ENCODE measurements at places on chromosomes 7 and 10.

DNA sequence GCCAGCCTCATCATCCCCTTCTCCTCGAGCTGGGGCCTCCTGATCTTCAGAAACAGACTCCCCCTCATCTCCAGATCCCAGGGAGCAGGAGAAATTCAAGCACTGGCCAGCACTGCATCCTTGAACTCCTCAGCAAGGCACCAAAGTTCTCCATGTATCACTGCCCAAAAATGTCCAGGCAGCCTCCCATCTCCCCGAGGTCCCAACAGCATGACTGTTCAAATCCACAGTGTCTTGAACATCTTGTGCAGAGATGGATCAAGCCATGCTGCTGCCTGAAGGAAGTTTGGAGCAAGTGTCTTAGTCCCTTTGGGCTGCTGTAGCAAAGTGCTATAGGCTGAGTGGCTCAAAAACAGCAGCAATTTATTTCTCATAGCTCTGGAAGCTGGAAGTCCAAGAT, 115.5 kb upstream of the GALNT17 start:
- DNase-seq = no peak

DNA sequence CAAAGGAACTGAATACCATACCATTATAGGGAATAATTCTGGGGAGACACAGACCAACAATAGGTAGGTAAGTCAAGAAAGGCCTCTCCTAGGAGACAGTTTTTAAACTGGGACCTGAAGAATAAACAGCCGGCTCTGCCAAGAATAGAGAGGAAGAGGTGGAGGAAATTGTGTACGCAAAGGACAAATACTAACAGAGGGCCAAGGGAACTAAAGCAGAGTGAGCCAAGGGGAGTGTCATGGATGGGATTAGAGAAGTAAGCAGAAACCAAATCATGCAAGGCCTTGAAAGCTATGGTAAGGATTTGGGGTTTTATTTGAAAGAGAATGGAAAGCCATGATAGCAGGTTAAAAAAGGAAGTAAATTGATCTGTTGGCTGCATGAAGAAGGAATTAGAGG, 18.1 kb upstream of the ITGB8 start:
- no peak for DNase-seq

DNA sequence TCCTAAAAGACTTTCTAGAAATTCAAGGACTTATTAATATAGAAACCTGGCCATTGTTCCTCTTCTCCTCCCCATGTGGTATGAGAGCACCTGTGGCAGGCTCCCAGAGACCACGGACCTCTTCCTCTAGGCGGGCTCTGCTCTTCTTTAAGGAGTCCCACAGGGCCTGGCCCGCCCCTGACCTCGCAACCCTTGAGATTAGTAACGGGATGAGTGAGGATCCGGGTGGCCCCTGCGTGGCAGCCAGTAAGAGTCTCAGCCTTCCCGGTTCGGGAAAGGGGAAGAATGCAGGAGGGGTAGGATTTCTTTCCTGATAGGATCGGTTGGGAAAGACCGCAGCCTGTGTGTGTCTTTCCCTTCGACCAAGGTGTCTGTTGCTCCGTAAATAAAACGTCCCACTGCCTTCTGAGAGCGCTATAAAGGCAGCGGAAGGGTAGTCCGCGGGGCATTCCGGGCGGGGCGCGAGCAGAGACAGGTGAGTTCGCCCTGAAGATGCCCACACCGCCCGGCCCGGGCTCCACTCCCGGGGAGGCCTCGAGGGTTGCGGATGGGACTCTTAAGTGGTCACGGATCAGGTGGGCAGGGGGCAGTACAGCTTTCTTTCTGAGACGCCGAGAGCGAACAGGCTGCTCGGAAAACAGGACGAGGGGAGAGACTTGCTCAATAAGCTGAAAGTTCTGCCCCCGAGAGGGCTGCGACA, at the start of gene SLC26A4:
TSS of gene SLC26A4 (plus strand) at position 448 of the 700 bp plus-strand sequence. CDS start 814 bp downstream, outside the sequence.
- DNase-seq = no peak

DNA sequence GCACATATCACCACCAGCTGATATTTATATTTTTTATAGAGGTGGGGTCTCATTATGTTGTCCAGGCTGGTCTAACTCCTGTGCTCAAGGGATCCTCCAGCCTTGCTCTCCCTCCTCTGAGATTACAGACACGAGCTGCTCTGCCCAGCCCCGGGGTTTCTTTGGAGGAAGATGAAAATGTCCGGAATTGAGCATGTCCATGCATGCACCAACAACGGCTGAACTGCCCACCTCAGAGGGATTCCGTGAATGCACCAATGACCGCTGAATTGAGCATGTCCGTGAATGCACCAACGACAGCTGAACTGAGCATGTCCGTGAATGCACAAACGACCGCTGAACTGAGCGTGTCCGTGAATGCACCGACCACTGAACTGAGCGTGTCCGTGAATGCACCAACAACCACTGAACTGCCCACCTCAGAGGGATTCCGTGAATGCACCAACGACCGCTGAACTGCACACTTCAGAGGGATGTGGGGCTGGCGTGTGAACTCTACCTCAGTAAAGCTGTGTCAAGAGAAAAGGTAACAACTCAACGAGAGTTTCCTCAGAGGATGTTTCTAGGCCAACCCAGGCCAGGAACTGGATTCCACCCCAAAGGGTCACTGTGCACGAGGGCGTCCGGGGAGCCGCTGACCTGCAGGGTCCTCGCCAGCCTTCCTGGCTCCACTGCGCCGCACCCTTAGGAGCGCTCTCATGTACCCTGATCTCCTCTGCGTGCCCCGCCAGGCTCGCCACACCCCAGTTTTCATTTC, 34.9 kb upstream of the INPP5A start:
- DNase-seq = no peak

- DNase-seq = no peak
These were observed 7.0 kb downstream of the C10orf67 start for GRCh38 chr10:23337616-23338015.

GRCh38 chr7:1022801-1023465, 21.4 kb upstream of the GPR146 start:
- no peak for DNase-seq

DNA sequence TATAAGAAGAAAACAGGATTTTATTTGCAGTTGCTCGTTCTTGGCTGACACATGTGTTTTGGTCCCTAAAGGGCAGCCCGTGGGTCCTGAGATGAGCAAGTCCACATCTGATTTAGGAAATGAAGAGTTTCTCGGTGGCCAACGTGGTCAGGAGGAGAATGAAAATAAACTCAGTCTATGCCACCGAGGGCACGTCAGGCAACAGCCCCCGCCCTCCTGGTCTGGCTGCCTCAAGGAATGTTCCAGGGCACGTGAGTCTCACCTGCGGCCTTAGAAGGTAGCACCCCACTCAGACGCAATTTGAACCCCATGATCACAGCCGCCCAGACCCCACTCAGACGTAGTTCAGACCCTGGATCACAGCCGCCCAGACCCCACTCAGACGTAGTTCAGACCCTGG, 197.2 kb downstream of the ADARB2 start:
- no peak for DNase-seq

DNA sequence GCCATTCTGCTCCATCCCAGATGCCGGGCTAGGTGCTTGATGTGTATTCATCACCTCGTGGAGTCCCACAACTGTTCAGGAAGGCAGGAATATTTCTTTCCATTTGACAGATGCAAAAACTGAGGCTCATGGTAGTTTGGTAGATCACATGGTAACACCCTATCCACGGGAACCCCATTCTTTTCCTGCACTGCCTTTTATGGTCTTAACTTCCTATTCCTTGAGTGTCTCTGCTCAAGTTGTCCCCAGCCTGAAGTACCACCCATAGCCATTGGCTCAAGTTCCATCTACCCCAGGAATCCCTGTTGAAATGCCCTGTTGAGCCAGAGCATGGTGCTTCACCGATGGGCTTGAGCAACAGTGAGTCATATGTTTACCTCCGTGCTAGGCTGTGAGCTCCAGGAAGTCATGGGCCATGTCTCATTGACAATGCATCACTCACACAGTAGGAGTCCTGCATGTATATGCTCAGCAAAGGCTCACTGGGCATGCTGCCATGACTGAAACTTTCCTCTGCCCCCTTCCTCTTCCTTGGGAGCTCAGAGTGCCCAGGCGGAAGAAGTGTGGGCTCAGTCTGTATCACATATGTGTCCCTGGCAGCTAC, 71.7 kb upstream of the ADAM12 start:
- no peak for DNase-seq

DNA sequence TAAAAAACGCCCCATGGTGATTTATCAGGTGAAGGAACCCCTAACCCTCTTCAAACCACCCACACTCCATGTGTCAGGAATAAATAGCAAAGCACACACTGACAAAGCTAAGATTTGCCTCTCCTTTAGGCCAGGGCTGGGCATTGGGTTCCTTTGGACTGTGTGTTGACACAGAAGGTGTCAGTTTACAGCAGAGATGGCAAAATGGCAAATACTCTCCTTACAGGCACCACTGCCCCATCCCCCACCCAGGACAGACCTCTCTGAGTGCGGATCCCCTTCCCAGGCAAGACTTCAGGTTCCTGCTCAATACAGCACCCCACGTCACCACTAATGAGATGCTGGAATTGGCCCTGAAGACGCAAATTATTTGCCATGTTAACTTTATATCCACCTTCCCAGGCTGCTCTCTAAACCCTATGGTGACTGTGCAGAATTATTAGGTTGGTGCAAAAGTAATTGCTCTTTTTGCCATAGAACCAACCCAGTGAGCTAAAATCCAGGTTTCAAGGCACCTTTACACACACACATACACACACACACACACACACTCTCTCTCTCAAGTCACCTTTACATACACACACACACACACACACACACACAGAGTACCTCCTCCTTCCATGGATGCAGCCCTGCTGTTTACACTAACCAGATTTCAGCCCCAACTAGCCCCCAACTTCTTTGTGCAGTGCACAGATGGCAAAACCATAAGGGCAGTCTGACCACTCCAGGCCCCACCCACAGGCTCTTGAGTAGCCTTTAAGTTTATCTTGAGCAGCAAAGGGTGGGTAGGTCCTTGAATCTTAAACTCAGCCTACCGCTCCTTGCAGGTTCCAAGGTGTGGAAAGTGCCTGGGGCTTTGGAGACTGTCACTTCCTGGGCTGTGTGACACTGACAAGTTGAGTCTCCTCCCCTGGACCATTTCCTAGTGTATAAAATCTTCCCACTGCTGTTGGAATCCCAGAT, 4.0 kb upstream of the ZCCHC24 start:
- DNase-seq = no peak

DNA sequence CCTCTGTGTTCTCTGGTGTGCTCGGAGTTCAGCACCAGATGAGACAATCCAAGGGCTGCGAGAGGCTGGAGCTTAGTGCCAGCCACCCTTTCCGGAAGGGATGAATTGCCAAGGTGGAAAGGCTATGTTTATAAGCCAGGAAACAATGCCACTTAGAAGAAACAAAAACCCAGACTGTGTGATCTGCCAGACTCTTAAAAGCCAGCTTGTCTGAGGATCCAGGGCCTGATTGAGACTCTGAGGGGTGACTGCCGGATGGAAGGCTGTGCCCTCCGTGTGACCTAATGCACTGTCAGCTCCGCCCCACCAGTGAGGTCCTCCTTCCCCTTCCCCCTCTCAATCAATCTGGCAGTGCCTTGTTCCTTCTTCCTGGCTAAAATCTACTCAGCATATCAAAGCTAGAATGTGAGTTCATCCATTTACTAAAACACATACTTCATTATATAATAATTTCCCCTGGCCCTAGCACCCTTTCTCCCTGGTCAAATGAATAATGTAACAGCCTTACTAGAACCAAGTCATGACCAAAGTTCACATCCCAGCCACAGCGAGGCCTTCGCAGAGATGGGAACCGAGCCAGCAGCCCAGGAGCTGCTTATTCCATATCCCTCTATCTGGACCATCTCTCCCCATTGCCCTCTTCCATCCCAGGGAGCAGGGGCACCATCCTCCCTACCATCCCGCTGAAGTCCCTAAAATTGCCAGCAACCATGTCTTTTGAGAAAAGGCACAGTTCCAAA, 25.5 kb downstream of the FAM107B start:
- no peak for DNase-seq

DNA sequence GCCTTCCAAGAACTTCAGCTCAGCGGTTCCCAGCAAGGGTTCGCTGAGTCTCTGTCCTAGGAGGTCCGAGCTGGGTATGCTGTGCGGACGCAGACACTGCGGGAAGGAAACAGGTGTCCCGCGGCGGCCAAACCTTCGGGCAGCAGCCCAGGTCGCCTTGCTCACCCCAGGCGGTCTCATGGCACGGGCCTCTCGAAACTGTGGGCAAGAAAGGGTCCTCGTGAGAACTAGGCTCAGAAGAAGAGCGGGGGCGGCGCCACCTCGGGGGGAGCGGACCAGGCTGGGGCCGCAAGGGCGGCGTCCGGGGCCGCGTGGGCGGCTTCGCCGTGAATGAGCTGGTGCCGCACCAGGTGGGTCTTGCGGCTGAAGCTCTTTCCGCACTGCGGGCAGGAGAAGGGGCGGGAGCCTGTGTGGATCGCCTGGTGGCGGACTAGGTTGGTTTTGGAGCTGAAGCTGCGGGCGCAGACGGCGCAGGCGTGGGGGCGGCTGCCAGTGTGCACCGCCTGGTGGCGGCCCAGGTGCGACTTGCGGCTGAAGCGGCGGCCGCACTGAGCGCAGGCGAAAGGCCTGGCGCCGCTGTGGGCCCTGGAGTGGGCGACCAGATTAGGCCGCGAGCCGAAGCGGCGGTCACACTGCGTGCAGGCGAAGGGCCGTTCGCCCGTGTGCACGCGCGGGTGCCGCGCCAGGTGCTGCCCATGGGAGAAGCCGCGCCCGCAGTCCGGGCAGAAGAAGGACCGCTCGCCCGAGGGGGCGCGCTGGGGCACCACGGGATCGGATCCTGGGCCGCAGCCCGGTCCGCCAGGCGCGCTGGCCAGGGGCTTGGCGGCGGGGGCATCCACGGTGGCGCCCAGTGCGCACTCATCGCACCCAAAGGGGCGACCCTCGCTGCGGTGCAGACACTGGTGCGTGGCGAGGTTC, 8.6 kb downstream of the ZNF467 start:
- no peak for DNase-seq

- DNase-seq = no peak
These were observed 30.3 kb downstream of the ARID5B start for GRCh38 chr10:61931620-61932332.

DNA sequence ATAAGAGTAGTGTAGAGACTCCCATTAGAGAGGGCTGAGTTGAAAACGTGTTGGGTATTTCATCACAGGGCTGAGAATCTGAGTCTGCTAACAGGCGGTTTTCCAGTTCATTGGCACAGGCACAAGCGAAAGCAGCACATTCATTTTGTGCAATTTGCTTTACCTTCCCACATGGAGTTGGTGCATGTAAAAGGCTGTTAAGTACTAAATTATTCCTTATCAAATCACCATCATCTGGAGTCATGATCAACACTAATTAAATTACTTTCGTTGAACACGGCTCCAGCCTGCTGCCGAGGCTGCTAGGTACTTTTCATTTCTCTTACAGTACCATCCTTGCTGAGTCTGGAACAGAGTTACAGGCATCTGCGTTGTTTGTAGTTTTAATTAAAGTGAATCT, 43.8 kb downstream of the ETV1 start:
- DNase-seq = no peak

GRCh38 chr7:116706668-116707126, 34.7 kb downstream of the MET start:
- DNase-seq = no peak

GRCh38 chr10:57867241-57867640, 400.5 kb downstream of the IPMK start:
- DNase-seq = no peak

All from esophagus squamous epithelium (tissue), 5 donors.